ENCODE measurements at places on chromosomes 12 and 14.

DNA sequence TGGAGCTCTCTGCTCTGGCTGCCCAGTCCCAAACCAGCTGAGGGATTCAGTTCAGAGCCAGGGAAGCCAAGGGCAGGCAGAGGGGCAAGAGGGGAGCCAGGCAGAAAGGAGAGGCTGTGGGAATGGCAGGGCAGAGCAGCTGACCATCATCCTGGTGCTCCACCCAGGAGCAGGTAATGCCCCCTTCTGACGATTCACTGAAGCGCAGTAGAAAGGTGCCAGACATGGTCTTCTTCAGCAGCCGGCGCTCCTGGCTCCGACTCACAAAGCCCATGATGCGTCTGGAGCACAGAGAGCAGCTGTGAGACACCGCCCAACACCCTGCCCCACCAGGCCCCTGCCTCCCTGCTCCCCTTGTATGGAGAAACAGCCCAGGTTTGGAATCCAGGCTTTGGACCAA, 8.0 kb downstream of the IL23A start:
- DNase-seq = peak; percentile 56

GRCh38 chr12:126191949-126192348, 1126.7 kb downstream of the AACS start:
- no peak for DNase-seq

DNA sequence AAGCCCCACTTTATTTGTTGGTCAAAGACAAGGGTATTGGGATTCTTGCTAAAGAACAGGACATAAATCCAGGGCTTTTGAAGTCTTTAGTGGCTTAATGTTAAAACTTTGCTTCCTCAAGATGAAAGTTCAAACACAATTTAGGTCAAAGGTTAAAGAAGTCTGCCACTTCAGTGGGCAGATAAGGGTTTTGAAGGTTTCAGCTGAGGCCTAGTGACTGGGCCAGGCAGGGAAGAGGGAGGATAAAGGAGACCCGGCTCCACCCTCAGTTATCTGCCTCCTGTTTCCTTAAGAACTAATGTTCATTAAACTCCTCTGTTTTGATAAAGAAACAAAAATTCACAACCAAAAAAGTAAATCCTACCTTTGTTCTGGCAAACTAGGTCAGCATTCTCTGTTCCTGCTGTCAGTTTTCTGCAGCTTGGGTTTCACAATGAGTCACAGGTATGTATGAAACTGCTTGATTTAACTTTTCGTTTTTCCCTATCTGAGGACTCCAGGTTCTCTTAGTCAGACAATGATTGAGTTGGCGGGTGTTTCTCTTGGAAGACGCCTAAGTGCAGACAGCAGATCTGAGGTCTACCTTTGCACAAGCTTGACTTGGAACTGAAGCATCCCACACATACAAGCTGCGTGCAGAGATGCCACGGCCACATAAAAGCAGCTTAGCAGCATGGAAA, 208.3 kb downstream of the EXOC5 start:
- DNase-seq = no peak

GRCh38 chr14:69594846-69595245, 16.6 kb upstream of the SUSD6 start:
- no peak for DNase-seq

DNA sequence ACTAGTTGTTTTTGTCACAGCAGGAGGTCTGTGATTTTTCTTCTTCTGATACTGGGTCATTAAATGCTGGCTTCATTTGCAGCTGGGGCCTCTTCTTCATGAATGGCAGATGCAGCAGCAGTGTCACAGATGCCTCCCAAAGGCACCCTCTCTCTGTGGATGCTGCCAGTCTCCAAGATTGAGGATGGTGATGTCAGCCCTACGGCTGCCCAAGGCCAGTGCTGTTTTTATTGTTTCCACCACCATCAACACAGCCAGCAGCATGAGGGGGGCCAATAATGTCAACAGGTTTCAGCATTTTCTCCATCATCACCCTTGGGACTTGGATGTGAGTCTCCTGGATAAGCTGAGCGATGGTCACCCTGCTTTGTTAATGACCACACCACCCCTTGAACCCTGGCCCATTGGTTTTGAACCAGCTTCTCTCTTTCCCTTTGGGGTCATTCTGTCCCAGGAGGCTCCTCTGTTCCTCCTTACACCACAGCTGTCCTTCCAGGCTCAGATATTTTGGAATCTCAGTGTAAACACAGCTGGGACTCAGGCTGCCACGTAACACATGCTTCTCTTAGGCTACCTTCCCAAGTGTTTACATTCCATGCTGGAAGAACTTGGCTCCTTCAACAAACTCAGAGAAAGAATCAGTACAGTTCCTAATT, 151.7 kb upstream of the DDHD1 start:
- DNase-seq = no peak

DNA sequence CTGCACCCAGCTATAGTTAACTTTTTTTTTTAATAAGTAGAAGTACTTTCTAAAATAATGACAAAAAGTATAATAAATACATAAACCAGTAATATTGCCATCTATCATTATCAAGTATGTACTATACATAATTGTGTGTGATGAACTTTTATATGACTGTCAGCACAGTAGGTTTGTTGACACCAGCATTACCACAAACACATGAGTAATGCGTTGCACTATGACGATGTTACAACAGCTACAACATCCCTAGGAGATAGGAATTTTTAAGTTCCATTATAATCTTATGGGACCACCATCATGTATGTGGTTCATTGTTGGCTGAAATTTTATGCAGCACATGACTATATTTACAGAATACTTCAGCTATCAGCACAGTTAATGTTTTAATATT, 62.9 kb upstream of the VSX2 start:
- DNase-seq = no peak

GRCh38 chr14:63705561-63706070, 22.2 kb downstream of the SGPP1 start:
- no peak for DNase-seq

- DNase-seq = no peak
These were observed 10.7 kb downstream of the DYRK2 start for GRCh38 chr12:67659292-67659691.

DNA sequence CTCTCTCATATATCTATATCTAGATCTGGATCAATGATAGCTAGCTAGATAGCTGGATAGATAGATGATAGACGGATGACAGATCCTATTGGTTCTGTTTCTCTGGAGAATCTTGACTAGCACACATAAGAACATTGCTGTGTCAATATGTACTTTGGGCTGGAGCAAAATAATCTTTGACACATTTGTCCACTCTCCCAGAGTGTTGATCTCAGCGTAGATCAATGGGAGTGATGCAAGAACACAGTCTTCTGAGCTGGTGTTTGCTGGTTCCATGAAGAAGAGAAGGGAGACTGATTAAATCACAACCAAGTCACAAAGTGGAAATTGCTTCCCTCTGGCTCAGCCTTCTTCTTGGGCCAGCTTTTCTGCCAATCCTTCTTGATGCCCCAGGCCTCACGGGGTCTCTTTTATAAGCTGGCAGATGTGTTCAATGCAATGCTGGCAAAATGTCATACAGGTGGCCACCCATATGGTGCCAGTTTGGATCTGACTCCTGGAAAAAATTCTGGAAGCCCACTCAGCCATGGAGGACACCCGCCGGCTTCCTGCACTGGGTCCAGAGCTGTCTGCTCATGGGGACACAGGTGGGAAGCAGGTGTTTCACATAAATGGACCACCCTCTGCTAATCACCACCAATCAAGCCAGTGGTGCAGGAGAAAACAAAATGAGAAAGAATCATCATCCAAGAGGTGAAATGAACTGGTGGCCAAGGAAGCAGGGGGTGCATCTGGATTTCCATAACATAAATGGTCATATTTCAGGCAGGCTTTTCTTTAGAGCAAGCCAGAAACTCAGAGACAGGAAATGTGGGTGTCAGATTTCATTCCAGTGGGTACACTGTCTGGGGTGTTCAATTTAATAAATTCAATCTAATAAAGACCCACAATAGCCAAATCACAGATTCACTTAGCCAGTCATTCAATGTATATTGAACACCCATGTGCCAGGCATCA, 310.3 kb downstream of the DPF3 start:
- DNase-seq = no peak

- no peak for DNase-seq
These were observed 774 bp upstream of the TMEM30B start for GRCh38 chr14:61281948-61282275.

- no peak for DNase-seq
These were observed 90.4 kb downstream of the SRRM4 start for GRCh38 chr12:119071638-119072231.

GRCh38 chr12:68612697-68613096, 2.0 kb downstream of the RAP1B start:
- DNase-seq = no peak

- DNase-seq = no peak
These were observed 23.5 kb downstream of the UNC79 start for GRCh38 chr14:93454224-93454623.

GRCh38 chr14:101965770-101966722, 1.7 kb downstream of the DYNC1H1 start:
- no peak for DNase-seq

DNA sequence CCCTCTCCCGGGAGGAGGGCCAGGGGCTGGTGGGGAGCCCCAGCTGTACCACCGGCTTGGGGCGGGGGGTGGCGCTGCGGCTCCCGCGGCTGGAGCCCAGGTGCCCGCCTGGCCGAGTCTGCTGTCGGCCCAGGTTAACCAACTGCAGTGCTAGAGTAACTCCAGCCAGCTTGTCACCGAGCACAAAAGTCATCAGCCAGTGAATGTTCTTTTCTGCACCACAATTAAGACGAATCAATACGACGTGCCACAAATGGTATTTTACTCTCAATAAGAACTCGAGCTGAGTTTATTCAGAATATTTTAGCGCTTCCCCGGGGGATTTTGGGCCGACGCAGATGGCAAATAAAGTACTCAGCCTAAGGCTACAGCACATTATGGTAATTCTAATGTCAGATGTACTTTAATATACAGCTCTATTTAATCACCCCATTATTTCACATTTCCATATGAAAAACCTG, 83.2 kb downstream of the BCL11B start:
- DNase-seq = no peak

- peak; percentile 38 for DNase-seq
These were observed 18.8 kb upstream of the GAS2L3 start for GRCh38 chr12:100554608-100555077.

DNA sequence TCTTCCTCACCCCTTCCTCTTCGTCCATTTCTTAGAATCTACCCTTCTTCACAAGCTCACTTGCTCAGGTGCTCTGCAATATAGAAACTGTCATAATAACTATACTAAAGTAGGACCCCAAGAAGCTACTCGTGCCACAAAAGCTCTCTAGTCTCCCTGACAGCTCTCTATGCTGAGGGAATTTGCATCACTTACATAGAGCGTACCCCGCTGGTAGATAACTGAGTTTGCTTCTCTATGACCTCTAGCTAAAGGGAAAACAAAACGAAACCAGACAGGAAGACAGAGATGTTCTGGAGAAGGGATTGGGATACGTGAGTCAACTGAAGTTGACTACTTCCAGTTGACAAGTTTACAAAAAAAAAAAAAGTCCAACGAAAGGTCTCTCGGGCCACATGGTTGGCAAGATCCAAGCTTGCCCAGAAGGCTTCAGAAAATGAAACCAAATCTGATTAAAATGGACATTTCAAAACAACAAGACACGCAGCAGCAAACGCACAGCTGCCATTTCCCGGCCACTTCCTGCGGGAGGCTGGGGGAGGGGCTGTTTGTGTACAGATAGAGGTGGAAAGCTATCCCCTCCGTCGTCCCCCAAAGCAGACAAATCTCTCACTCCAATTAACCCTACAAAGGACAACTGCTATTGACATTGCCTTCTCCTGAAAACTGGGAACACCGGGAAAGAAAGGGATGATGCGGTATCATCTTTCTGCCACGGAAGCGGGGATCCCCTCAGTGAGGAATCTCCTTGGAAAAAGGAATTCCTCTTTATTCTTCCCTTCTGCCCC, 1.3 kb downstream of the BAZ2A start:
- DNase-seq = peak; percentile 57

GRCh38 chr12:70408004-70408790, 42.1 kb downstream of the KCNMB4 start:
- no peak for DNase-seq

DNA sequence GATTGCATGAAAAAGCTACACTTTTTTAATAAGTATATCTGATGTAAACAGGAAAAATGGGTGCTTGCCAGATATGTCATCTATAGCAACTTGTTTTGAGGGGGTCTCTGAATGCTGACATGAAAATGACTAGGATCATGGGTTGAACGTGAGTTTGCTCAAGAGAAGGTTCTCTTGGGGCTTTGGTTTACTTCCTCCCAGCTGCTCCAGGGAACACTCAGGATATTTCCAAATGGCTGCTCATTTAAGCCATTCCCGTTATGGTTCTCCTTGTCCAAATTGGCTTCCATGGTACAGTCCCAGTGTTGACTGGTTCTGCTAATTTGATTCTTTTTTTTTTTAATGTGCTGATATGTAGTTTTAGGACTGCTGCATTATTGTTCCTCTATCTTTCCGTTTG, 118.3 kb downstream of the ETV6 start:
- DNase-seq = no peak

DNA sequence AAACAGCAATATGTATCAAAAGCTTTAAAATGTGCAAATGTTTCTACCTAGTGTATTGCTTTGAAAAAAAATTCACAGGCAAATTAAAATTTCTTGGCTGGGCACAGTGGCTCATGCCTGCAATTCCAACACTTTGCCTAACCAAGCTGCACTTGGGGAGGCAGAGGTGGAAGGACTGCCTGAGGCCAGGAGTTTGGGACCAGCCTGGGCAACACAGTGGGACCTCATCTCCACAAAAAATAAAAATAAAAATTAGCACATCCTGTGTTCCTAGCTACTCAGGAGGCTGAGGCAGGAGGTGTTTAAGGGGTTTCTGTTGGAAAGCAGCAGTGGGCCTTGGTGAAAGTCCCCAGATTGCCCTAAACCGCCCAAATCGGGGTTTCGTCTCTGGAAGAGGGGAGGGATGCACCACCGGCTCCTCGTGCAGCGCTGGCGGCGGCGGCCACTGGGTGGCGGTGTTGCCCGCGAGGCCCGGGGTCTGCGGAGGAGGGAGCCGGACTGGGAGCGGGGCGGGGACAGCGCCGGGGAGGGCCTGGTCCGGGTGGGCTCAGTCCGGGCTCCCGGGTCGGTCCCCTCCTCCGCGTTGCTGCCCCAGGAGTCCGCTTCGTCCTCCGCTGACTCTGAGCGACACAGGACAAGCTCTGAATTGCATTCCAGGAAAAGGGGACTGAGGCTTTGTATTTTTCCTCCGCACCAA, 265.6 kb downstream of the AACS start:
- peak; percentile 72 for DNase-seq

- DNase-seq = no peak
These were observed 140.4 kb downstream of the CHST11 start for GRCh38 chr12:104596898-104597843.

DNA sequence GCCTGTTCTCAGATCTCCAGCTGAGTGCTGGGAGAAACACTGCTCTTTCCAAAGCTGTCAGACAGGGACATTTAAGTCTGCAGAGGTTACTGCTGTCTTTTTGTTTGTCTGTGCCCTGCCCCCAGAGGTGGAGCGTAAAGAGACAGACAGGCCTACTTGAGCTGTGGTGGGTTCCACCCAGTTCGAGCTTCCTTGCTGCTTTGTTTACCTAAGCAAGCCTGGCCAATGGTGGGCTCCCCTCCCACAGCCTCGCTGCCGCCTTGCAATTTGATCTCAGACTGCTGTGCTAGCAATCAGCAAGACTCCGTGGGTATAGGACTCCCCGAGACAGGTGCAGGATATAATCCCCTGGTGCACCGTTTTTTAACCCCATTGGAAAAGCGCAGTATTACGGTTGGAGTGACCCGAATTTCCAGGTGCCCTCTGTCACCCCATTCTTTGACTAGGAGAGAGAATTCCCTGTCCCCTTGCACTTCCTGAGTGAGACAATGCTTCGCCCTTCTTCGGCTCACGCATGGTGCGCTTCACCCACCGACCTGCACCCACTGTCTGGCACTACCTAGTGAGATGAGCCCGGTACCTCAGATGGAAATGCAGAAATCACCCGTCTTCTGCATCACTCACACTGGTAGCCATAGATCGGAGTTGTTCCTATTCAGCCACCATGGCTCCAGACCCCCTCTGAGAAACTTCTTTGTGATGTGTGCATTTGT, 650.3 kb upstream of the ALG10B start:
- DNase-seq = no peak
